ENCODE measurements at places on chromosomes 2 and 18.
A peak's percentile ranks its signal among the peaks of the same experiment; 100 is the strongest.

- no peak for DNase-seq
Observed at GRCh38 chr18:54835944-54836343, 7.7 kb downstream of the RAB27B start.

- no peak for DNase-seq
Observed at GRCh38 chr2:146135245-146135644, 1615.3 kb upstream of the ZEB2 start.

GRCh38 chr2:7730449-7730848, 813.2 kb downstream of the RNF144A start:
- no peak for DNase-seq

DNA sequence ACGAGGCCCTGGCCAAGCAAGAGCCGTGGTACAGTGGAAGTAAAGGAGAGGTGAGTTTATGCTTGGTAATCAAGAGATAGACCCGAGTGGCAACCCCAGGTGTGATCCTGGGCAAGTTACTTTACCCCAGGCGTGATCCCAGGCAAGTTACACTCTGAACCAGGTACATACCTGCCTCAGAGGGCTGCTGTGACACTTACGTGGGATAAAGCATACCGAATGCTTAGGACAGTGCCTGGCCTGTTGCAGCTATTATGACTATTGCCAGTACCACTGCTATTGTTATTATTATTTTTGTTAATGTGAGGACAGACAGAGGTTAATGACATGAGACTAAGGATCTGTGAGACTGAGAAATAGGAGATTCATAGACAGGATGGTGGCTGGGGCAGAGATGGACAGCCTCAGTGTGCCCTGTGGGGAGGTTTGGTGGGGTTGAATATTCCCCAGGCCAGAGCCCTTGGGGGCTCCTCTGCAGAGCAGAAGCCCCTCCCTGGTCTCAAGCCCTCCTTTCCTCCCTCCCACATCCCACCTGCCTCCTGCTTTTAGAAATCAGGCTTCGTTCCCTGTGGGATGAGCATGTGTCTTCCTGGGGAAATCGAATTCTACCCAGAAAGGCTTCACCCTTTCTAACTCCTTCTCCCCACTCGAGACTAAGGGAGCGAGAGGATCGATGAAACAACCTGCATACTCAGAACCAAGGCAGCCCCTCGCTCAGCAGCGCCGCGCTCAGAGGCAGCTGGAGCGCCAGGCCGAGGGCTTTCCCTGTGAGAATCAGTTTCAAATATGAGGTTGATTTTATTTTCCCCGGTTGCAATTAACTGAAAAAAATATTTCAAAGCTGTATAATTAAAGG, 62.0 kb upstream of the SIX3 start:
- no peak for DNase-seq

GRCh38 chr18:2982452-2983269, 30.3 kb downstream of the LPIN2 start:
- DNase-seq = no peak

GRCh38 chr2:165105926-165106325, 97.9 kb downstream of the SCN3A start:
- no peak for DNase-seq

GRCh38 chr2:175807031-175807873, 194.8 kb downstream of the LNPK start:
- peak; percentile 36 for DNase-seq

- no peak for DNase-seq
Observed at GRCh38 chr2:125935559-125935958, 720.4 kb upstream of the GYPC start.

DNA sequence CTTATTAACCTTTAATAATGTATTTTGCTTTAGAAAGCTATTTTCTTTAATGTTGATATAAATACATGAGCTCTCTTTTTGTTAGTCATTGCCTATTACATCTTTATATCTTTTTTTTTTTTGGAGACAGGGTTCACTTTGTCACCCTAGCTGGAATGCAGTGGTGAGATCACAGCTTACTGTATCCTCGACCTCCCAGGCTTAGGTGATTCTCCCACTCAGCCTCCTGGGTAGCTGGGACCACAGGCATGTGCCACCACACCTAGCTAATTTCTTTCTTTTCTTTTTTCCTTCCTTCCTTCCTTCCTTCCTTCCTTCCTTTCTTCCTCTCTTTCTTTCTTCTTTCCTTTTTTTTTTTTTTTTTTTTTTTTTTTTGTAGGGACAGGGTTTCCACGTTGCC, 15.4 kb downstream of the NAB1 start:
- DNase-seq = no peak

DNA sequence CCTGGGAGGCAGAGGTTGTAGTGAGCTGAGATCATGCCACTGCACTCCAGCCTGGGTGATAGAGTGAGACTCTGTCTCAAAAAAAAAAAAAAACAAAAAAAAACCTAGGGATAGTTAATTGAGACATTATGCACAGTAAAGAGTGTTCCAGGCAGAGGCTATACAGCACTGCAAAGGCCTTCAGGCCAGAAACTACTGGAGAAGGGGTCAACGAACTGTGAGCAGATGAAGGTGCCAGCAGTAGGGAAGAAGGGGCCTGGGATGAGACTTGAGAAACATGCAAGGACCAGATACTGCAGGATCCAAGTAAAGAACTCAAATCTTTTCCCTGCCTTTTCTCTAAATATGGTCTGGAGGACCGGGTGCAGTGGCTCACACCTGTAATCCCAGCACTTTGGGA, 26.0 kb upstream of the PCBP1 start:
- DNase-seq = no peak

DNA sequence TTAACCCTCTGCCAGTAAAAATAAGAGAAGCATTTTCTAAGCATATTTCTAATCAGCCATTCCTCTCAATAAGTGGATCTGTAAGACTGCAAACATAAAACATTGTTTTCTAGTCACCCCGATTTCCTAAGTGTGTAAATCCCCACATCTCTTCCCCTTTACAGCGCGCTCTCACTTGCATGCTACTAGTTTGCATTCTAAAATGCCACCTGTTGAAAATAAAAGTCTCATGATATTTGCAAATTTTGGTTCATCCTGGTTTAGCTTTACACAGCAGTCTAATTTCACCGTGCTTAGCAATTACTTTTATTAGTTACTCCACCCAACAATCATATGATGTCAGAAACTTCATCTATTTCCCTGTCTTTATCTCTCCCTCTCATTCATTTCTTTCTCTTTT, 1230.7 kb upstream of the ZEB2 start:
- no peak for DNase-seq

GRCh38 chr2:53353135-53354114, 414.2 kb upstream of the CHAC2 start:
- DNase-seq = no peak

DNA sequence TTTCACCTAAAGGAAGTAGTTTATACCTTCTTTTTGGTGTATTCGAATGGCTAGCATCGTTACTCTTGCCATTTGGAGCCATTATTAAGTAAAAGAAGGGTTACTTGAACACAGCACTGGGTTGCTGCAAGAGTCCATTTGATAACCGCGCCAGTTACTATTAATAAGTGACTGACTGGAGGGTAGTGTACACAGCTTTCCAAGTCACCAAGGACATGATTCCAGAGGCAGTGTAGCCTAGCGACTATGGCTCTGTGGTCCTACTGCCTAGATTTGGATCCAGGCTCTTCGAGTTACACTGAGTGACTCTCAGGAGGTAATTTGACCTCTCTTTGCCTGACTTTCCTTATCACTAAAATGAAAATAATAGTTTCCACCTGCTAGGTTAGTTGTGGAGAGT, 206.8 kb downstream of the MEIS1 start:
- DNase-seq = no peak

DNA sequence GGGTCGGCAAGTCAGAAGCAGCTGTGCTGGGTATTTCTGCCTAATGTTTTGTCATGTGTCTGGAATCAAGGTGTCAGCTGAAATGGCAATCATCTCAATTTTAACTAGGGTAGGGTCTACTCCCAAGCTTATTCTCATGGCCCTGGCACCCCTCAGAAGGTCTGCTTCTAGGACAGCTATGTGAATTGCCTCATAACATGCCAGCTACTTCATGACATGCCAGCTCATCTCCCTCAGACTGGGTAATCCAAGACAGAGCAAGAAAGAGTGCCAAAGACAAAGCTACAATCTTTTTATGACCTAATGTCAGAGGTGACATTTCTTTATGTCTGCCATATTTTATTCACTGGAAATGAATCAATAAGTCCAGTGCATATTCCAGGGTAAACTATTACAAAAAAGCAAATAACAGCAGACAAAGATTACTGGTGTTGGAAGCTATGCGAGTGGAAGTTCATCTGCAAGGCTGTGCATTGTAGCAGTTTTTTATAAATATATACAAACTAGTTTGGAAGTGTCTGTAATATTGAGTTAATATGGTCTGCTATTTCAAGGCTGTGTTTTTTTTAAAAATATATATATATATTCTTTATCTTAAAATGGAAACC, 153.3 kb downstream of the FSIP2 start:
- no peak for DNase-seq

- DNase-seq = peak; percentile 28
Observed at GRCh38 chr2:127197475-127198385, 22.4 kb downstream of the CYP27C1 start.

DNA sequence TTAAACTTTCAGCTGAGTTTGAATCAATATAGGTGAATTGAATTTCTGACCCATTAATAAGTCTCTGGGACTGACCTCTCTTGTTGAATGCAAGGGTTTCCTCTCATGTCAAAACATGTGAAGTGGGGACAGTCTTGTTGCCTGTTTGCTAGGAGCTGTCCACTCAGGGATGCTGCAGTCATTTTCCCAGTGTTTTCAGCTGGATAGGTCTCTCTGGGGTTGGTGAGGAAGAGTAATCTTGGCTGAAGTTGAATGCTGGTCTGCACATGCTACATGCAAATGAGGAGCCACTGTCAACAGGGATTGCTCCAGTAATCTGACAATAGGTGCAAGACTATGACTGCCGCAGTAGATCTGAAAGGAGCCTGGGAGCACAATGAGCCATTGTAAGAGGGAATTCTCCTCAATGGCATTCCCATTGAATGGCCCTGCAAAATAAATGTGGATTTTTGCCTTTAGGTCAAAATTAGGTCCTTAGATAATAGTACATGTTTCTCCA, 34.1 kb upstream of the IL1RL1 start:
- DNase-seq = no peak

GRCh38 chr2:88180605-88181240, 10.6 kb downstream of the THNSL2 start:
- no peak for DNase-seq

DNA sequence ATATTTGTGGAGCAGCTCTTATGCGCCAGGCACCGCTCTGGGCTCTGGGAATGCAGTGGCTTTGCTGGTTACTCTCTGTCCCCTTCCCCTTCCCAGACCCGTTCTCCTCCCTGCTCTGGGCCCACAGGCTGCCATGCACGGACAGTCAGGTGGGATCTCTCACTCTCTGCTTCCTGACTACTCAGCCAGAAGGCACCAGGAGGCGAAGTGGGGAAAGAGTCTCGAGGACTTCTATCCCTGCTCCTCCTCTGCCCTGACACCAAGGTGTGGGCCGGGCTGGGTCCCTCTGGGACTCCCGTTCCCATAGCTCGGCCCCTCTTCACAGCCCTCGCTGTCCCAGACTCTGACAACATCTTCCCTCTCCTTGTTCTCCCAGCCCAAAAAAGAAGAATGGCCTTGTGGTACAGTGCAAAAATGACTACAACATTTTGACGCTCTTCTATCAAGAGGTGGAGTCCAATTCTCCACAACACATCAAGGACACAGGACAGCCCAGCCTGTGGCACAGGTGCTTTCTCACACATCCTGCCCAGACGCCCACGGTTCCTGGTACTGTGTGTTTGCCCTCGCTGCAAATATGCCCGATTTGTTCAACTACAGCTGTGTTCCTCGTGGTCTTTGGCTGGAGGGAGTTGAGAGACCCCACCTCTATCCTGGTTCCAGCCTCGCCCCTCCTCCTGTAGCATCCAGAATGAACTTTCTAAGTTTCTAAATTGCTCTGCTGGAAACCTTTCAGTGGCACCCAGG, 14.0 kb upstream of the DUSP2 start:
- DNase-seq = no peak

- peak; percentile 7 for DNase-seq
Observed at GRCh38 chr18:63271148-63271547, 48.4 kb downstream of the BCL2 start.

GRCh38 chr18:37242826-37243560, 322.6 kb downstream of the CELF4 start:
- no peak for DNase-seq

GRCh38 chr18:36817039-36817438, 11.8 kb downstream of the TPGS2 start:
- DNase-seq = no peak
